ENCODE measurements at places on chromosomes 7 and 10.

GRCh38 chr7:36613031-36613614 is 111.2 kb downstream of the AOAH start:
- DNase-seq: no peak

GRCh38 chr7:158759749-158760444 is 55.3 kb upstream of the NCAPG2 start:
- DNase-seq: no peak

DNA sequence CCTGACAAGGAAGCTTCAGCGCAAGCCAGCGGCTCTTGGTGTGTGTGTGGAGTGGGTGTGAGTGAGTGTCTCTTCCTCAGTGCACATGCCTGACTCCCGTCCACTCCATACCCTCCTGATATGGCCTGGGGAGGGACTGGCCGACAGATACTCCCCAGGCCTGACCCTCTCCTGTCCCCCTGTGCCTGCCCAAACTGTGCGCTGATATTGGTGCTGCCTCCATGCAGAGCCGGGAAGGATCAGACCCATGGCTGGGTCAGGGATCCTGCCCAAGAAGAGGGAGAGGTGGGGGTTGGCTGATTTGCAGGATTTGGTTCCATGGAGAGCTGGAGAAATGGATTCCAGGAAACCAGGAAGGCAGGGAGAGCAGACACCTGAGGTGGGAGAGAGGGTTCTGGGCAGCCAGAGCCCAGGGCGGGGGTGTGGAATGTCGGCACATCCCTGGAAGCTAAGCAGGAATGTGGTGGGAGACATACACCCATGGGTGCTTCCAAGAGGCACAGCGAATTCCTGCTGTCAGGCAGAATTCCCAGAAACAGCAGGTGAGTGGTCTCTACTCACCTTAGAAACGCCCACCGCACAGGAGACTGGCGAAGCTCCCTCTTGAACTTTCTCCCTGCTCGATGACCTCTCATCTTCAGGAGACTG is 6.3 kb downstream of the CALML5 start:
- DNase-seq: no peak

GRCh38 chr10:78313636-78314035 is 280.0 kb downstream of the RPS24 start:
- no peak for DNase-seq

- no peak for DNase-seq
Observed at GRCh38 chr10:76138286-76138685, 706.9 kb downstream of the LRMDA start.

- no peak for DNase-seq
Observed at GRCh38 chr10:113572520-113573290, 19.9 kb downstream of the HABP2 start.

- no peak for DNase-seq
Observed at GRCh38 chr7:126403040-126403439, 849.7 kb downstream of the GRM8 start.

DNA sequence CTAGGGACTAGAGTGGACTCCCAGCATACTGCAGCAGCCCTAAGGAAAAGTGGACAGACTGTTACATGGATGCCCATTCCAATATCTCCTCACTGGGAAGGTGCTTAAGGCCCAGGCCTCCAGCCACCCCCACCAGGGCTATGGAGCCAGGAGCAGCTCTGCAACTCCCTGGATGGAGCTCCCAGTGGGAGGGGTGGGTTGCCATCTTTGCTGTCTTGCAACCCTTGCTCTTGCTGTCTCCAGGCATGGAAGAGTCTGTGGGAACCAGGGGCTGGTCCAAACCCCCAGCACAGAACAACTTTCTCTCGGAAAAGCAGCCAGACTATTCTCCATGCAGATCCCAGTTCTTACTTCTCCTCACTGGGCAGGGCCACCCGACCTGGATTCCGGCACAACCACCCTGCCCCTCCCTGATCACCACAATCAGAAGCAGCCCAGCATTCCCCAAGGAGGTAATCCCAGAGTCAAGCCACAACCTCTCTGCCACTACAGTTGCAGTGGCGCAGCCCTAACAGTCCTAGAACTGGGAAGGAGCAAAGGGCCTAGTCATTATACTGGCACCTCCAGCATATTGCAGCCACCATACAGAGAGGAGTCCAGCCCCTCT is 41.8 kb upstream of the ZNF488 start:
- no peak for DNase-seq

DNA sequence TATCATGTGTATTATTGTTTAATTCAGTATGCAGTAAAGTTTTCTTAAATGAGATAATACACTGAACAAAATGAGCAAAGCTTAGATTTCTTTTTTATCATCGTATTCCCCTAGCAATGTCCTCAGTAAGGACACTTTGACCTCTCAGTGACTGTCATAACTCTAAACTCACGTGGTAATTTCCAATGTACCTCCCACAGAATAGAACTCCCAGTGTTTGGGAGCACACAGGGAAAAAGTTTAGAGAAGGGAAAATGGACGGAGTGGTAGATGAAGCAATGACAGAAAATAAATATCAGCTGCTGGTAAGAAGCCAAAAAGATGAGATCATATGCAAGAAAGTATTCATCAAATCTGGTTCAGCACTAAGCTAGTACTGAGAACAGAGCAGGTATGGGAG is 758.6 kb upstream of the KCND2 start:
- DNase-seq: no peak

DNA sequence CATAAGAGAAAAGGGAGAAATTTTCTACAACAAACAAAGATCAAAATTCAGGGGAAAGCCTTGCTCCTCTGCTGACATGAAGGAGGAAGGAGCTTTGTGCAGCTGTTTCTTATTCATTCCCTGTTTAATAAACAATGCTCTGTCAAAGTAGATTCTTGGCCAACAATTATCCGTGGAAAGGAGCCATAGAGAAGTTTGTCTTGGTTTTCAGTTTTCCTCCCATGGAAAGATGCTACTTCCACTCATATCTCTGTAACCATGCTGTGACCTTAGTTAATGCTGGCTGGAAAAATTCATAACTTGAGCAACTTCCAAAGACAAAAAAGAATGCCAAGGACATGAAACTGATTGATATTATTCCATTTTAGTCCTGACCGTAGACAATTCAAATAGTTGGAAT is 8.1 kb downstream of the DDC start:
- DNase-seq: no peak

DNA sequence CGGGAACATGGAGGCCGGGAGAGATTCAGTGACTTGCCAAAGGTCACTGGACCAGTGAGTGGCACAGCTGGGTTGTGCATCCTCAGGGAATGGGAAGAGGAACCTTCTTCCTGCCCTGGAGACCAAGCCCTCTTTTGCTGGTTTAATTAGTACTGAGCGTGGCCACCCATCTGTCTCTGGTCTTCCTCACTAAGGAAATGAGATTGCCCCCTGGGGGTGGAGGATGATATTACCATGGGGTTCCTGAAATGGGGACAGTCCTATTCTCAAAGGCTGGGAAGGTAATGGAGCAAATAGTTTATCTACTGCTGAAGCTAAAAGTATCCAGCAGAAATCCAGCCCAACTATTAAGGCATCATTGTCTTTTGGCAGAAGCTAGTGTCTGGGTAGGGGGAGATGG is 98.6 kb upstream of the FGFR2 start:
- no peak for DNase-seq

DNA sequence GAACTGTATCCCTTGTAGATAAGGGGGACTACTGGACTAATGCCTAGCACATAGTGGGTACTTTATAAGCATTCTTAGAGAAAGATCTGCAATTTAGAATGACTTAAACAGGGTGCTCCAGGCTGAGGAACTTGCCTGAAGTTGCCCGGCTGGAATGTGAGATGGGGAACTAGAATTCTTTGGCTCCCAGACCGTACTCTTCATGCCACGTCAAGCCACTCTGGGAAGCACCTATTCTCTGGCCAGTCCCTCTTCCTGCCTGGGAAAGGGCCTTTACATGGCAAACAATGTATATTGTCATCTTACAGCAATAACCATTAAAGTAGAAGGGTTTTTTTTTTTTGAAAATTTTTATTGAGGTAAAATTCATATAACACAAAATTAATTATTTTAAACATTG is 34.5 kb downstream of the ATXN7L1 start:
- no peak for DNase-seq

- no peak for DNase-seq
Observed at GRCh38 chr7:149171892-149172533, 23.3 kb upstream of the ZNF282 start.

DNA sequence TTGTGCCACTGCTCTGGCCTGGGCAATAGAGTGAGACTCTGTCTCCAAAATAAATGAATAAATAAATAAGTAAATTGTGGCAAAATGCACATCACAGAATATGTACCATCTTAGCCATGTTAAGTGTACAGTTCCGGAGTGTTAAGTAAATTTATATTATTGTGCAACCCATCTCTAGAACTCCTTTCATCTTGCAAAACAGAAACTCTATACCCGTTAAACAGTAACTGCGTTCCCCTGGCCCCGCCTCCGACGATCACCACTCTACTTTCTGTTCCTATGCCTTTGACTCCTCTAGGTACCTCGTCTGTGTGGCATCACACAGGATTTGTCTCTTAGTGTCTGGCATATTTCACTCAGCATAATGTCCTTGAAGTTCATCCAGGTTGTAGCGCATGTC is 356.4 kb upstream of the FOXK1 start:
- DNase-seq: no peak

- DNase-seq: no peak
Observed at GRCh38 chr10:87531908-87532622, 27.4 kb downstream of the MINPP1 start.

DNA sequence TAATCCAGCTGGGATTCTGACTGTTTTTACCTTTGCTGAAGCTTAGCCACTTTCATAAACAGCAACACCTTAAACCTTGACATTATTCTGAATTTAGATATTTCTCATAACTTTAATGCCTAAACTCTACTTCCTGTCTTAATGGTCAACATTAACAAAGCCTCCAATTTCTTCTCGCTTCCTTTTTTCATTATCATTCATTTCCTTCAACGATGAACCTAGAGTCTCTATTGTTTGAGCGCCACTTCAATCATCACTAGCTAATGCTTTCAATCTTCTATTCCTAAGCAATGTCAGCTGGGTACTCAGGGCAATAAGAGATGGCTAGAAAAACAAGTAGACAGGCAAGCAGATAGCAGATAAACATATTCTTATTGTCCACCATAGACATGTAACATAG is 96.6 kb upstream of the TMEM196 start:
- no peak for DNase-seq

DNA sequence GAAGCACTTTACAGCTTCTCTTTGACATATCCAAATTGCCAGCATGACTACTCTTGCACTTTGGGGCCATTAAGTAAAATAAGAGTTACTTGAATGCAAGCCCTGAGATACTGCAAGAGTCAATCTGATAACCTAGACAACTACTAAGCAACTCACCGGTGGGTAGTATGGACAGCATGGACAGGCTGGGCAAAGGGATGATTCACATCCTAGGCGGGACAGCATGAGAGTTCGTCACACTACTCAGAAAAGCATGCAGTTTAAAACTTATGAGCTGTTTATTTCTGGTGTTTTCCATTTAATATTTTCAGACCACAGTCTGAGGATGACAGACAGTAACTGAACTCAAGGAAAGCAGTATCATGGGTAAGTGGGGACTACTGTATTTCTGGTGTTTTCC is 84.0 kb downstream of the ORC5 start:
- DNase-seq: no peak

DNA sequence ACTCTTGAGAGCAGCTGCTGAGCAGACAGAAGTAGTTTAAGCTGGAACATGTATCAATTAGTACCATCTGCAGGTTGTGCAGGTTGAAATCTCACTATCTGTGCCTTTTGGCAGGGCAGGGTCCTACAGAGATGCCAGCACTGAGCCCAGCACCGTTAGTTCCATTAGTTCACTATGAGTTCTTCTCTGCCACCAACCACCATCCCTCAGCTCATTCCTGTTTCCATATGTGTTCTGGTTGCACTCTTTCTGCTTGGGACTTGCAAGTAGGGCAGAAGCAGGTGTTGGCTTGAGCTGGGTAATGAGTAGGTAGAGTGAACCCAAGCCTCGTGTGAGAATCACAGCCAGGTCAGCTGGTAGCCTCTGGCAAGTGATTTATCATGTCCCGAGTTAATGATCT is 2.8 kb downstream of the SMO start:
- no peak for DNase-seq

- no peak for DNase-seq
Observed at GRCh38 chr10:121240556-121240955, 357.7 kb downstream of the FGFR2 start.

DNA sequence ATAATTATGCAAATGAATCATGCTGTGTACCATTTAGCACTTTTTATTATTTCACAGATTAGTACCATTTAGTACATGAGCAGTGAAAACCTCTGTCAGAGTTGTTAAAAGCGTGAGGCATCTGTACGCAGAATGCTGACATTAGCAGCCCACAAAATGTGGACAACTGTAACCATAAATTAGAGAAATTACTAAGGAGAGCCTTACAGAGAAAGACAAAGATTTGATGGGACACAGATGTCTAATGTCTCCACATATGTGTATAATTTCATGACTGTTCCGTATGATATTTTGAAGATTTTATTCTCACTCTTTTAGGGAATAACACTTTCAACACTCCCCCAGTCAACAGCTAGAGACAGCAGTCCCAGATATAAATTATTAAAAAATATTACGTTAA is 414.0 kb upstream of the ANKRD30A start:
- DNase-seq: no peak

- DNase-seq: no peak
Observed at GRCh38 chr7:91180746-91181145, 83.5 kb upstream of the FZD1 start.

- no peak for DNase-seq
Observed at GRCh38 chr10:62619413-62619738, 185.1 kb upstream of the ADO start.

GRCh38 chr7:136009488-136010079 is 32.4 kb upstream of the MTPN start:
- DNase-seq: peak; percentile 25

DNA sequence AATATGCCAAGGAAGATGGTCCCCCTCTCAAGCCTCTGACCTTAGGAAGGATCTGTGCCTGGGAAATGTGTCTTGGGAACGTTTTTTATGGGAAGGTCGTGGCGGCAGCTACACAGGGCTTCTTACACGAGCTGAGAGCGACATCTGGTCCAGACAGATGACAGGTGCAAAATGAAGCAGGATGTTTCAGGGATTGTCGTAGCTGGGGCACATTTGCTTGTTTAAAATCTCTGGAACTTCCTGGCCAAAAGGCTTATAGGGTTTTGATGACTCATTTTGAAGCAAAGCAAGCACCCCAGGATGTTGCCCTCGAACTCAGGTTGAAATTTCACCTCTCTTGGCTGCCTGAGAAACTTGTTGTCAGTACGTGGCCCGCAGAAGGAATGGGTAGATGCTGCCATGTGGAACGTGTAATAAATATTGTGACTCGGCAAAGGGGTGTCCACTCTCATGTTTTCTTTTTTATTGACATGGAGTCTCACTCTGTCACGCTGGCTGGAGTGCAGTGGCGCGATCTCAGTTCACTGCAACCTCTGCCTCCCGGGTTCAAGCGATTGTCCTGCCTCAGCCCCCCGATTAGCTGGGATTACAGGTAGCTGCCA is 117.5 kb downstream of the CAMK1D start:
- DNase-seq: no peak

DNA sequence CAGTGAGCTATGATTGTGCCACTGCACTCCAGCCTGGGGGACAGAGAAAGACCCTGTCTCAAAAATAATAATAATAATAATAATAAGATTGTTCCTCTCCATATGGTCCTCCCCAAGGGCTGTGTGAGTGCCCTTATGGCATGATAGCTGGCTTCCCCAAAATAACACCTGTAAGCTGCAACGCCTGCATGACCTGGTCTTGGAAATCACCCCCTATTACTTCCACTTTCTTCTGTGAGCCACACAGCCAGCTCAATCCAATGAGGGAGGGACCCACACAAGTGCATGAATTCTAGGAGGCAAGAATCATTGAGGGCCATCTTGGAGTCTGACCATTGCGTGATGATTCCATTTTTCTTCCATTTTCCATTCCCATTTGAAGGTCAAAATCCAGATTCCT is 82.7 kb upstream of the CALN1 start:
- no peak for DNase-seq

Data from renal cortex interstitium (tissue), 15 donors.